Omental fat pad (tissue), 4 donors: ENCODE measurements at places on chromosomes 1 and 21. TPM values are rescaled to one million over a fixed set of nuclear protein-coding genes. Genes with fewer than 3 reads are reported as not detected.

Gene GSTM3
- 59.4 TPM for total RNA-seq

DNA sequence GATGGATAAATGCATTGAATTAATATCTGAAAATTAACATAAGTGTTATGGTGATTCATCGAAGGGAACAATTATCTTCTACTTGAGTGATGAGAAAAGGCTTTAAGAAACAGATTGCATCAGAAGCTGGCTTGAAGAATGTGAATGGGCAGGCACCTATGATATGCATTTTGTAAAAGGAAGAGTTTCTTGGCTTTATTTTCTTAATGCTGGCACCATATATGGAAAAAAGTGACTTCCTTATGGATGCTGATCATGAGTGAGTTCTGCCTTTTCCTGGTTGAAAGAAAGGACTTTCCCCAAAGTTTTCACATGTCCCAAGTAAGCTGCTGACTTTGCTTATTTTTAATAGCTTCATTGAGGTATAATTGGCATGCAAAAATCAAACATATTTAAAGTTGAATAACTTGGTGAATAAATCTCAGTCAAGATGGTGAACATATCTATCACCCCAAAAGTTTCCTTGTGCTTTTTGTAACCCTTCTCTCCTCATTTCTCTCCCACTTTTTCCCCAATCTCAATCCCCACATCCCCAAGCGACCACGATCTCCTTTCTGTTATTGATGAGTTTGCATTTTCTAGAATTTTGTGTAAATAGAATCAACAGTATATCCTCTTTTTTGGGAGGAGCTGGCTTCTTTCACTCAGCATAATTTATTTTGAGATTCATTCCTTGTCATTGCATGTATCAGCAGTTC, 74.2 kb downstream of the SPATA46 start:
- DNase-seq = no peak

GRCh38 chr1:88302843-88303486, 381.1 kb upstream of the PKN2 start:
- no peak for DNase-seq

GRCh38 chr1:113904293-113904673, 316 bp downstream of the AP4B1 start:
- DNase-seq = no peak

DNA sequence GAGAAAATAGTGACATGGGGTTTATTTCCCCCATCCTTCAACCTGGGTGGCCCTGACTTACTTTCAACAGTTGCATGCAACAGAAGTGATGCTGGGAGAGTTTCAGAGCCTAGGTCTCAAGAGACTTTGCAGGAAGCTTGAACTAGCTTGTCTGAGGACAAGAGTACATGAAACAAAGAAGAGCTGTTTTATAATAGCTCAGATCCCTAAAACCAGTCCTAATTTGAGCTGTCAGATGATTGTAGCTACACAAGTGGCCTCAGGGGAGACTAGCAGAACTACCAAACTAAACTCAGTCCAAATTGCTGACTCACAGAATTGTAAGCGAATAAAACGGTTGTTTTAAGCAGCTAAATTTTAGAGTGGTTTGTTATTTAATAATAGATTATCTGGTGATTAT, 17.1 kb downstream of the RC3H1 start:
- DNase-seq = no peak

GRCh38 chr21:35753308-35753707, 307.0 kb downstream of the SETD4 start:
- DNase-seq = no peak

- no peak for DNase-seq
Observed at GRCh38 chr1:220966881-220967611, 87.8 kb downstream of the HLX start.

- no peak for DNase-seq
Observed at GRCh38 chr21:39776589-39776988, 31.6 kb downstream of the IGSF5 start.

DNA sequence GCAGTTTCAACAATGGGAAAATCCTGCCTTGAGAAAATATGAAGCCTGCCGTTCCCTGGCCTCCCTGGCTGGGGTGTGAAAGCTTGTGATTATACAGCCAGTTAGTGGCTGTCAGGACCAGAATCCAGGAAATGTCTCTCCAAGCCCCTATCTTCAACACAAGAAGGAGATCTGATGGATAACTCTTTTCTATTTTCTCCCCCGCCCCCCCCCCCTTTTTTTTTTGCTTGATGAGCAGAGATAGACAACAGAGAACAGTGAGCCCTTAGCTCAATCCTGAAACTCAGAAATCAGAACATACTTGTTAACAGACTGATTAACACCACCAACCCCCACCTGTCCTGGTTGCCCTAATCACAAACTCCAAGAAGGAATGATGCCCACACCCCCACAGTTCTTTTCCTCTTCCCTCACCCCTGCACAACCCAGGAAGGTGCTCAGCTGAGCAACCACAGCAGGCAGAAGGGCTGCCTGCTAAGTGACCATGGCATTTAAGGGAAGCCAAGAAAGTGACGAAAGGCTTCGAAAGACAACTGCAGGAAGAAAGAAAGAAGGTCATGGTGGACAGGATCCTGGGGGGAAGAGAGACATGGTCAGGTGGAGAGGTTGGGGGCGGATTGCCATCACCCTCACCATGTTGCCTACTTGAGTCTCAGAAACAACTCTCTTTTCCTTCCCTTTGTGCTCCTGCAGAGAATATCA, 12.3 kb upstream of the DENND2D start:
- no peak for DNase-seq

- no peak for DNase-seq
Observed at GRCh38 chr1:25890239-25891034, 14.9 kb upstream of the PAQR7 start.
